ENCODE measurements at places on chromosomes 2 and 18.

DNA sequence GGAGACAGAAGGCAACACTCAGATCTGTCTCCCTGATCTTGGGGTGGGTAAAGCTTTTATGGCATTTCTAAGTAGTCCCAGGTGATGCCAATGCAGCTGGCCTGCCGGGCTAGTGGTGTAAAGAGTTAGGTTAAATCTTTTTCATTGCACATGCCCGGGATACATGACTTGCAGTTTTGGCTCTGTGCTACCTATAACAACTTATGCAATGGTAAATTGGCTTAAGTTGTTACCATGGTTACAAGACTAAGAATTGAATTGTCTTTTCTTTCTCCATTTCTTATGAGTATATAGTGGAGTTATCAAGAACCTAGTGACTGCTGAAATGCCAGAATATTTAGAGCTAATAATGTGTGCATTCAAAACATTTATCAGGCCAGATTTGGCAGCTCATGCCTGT, 5.3 kb upstream of the FAM110C start:
- no peak for DNase-seq

DNA sequence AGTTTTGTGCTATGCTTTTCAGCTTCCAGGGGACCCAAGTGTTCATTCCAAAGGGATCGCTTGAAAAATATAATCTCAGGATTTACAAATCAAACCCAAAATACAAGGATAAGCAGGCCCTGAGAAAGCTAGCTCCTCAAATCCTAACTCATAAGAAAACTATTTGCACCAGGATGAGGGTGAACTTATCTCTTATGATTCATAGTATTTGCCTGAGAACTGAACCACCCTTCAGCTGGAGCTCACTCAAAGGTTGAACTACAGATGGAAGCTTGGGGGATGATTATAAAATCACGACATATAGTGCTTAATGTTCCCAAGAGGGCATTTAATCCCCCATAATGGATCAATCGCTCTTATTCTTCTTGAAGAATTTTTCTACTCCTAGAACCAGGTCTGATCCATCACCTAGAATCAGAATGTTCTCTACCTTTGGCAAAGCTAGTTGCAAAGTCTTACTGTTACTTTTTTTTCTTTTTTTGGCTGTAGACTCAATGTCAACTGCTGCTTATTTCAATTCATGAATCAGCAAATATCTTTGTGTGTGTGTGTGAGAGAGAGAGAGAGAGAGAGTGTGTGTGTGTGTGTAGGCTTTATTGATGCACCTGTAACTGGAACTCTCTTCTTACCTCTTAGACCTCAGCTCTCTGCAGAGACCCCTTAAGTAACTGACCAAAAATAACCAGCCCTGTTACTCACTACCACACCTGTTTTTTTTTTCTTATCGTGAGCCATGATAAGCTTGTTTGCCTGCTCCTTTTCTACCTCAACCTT, 44.8 kb downstream of the ARL4C start:
- DNase-seq: no peak

- DNase-seq: no peak
Measured at GRCh38 chr2:2326068-2327040, 4.7 kb downstream of the MYT1L start.

GRCh38 chr2:158253170-158253569, 151.5 kb downstream of the UPP2 start:
- DNase-seq: no peak

- DNase-seq: no peak
Measured at GRCh38 chr2:98137196-98137595, 50.2 kb downstream of the VWA3B start.

DNA sequence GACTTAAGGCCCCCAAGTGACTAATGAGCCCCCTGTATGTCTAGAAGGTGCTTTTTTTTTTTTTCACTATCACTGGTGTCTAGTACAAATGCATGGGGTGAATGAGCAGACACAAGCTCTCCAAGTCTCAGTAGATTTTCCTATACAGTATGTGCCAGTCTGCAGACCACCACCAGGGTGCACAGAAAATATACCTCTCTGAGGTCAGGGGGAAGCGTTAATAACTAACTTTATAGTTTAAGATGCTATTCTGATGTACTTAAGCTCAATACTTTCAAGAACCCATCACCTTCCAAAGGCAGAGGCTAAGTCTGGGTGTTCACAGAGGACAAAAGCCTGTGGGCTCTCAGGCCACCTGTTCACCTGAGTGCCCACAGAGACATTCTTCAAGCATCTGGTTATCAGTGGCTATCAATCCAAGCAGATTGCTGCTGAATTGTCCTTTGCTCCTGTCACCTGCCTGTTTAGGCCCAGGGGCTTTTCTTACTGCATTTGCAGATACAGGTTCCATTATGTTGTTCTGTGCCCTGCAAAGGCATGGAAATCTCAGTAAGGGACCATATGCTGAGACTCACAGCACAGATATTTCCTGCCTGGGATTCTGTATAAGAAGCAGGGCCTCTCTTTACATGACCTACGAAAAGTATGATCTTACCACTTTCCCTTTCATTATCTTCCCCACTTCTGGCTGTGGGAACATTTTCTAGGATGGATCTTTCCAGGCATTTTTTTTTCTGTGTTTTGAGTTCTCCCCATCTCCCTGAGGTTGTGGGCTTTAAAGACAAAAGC, 534.6 kb downstream of the TNS1 start:
- no peak for DNase-seq

DNA sequence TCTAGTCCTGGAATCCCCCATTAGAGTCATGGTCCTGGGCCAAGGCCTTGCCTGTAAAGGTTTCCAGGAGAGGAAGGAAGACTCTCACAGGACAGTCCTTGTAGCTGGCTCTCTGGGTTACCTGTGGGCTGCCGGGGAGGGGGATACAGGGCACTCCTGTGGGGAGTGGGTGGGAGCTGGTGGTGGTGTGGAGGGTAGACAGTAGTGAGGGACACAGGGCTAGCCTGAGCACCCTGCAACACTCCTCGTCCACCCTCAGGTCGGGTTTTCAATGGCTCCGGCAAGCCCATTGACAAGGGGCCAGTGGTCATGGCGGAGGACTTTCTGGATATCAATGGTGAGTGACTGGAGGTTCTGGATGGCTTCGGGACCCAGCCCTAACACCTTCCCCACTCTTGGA, 19.7 kb upstream of the ANKRD53 start:
- no peak for DNase-seq

DNA sequence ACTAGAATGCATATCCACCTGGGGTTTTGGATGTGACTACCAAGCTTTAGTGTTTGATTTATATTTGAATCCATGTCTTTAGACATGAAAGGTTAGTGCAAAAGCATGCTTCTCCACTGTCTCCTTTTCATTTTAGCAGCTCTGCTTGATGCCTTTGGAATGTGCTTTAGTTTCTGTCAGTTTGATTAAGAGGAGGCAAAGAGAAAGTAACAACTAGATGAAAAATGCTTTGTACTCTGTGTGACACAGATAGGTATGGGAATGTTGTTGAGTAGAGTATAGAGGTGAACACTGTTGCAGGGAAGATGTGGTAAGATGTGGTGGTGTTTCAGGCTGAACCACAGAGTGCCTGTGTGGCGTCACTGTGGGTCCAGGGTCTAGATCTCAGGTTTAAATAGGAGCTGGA, 19.8 kb downstream of the PIK3C3 start:
- no peak for DNase-seq

DNA sequence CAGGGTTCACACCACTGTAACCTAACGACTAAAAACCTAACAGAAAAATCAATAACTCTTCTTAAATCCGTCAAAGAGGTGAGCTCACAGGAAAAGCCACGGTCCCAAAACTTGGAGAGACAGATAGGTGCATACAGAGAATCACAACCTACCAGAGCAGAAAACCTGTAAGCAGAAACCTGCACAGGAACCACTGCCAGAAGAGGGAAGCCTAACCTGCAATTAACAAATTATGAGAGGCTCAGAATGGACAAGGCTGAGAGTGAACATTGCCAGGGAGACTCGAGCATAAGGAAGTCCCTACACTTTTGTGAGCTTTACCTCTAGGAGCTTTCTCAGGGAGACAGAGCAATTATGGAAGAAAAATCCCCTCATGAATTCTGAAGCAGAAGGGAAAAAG, 156.2 kb upstream of the NETO1 start:
- no peak for DNase-seq

DNA sequence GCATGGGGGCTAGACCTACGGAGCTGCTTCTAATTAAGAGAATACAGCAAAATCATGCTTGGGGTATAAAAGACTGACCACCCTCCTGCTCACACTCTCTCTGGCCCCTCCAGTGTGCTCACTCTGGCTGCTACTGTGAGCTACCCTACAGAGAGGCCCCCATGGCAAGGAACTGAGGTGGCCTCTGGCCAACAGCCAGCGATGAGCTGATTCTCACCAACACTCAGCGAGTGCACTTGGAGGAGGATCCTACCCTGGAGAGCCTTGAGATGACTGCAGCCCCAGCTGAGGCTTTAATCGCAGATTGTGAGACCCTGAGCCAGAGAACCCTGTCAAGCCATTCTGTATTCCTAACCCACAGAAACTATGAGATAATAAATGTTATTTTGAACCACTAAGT, 88.2 kb downstream of the GFPT1 start:
- no peak for DNase-seq

GRCh38 chr2:127105656-127106456, 1.1 kb downstream of the BIN1 start:
- no peak for DNase-seq

- no peak for DNase-seq
Measured at GRCh38 chr2:189287982-189288521, 108.5 kb upstream of the COL5A2 start.

DNA sequence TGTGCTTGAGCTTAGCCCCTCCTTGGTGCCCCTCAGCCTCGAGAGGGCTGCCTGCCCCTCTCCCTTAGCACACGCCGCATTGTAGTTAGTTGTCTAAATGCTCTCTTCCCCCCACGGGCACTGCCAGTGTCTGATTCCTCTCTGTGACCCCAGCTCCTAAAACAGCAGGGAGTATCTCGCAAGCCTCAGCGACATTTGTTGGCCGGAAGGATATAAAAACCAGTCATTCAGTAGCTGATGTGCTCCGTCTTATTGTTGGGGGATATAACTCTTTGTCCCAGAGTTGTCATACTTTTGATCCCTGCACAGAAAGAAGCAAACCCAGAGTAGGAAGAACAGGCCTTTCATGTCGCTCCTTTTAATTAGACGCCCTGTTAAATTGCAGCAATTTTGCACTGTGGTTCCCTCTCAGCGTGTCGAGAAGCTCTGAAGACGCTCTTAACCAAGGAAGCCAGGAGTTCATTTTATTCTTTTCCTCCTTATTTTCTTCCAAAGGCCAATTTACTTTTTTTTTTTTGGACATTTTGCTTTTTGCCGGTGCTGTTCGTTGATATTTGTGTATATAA, 201.8 kb downstream of the KLHL29 start:
- DNase-seq: no peak

- DNase-seq: no peak
Measured at GRCh38 chr2:68789603-68790002, 55.0 kb downstream of the ARHGAP25 start.

- DNase-seq: no peak
Measured at GRCh38 chr2:213251618-213252017, 32.6 kb upstream of the SPAG16 start.

GRCh38 chr2:106857882-106858478, 28.0 kb downstream of the ST6GAL2 start:
- DNase-seq: no peak

DNA sequence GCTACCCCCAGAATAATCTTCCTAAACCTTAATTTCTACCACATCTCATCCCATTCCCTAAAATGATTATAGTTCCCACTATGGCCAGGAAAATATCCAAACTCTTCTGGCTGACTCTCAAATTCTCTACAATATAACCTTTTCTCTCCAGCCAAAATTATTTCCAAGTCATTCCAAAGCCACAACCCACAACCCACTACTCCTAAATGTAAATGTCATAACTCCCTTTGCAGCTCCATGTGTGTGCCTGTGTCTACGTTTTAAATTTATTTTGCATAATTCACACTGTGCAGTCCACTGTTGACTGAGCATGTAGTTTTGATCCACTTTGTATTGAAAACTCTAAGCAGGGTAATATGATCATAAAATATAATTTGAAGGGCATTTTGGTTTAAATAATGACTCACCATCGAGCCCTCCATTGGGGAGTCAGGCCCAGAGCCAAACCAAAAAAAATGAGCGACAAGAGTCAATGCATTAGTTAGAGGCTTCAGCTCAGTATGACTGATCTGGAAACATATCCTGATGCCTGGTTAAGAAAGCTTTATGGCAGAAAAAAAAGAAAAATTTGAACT, 171.0 kb downstream of the AFF3 start:
- no peak for DNase-seq

GRCh38 chr2:195543902-195544894, 112.8 kb upstream of the SLC39A10 start:
- DNase-seq: no peak

DNA sequence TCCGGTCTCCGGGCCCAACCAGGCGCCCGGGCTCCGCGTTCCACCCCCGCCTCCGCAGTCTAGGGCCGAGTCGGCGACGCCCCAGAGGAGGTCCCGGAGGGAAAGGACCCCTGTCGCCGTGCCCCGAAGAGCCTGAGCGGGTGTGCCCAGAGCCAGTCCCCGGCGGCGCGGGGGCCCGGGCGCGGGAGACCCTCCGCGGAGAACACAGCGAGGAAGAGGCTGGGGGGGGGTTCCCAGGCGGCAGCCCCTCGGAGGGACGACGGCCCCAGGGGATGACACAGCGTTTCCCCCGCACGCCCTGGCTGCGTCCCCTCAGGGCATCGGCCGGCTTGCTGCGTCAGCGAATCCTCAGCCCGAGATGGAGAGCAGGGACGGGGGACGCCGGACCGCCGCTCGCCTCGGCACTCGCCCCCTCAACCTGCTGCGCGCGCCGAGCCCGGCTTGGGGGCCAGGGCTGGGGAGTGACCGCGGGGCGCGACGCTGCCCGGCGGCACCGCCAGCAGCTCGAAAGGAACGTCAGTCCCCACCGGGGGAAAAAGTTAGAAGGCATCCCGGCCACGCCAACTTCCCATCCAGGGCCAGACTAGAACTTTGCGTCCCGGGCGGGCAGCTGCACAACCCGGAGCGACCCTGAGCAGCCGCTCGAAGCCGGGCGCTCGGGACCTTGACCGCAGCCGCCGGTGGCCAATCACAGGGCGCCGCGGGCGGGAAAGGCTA, 711 bp downstream of the SFXN5 start:
- DNase-seq: peak; percentile 43

DNA sequence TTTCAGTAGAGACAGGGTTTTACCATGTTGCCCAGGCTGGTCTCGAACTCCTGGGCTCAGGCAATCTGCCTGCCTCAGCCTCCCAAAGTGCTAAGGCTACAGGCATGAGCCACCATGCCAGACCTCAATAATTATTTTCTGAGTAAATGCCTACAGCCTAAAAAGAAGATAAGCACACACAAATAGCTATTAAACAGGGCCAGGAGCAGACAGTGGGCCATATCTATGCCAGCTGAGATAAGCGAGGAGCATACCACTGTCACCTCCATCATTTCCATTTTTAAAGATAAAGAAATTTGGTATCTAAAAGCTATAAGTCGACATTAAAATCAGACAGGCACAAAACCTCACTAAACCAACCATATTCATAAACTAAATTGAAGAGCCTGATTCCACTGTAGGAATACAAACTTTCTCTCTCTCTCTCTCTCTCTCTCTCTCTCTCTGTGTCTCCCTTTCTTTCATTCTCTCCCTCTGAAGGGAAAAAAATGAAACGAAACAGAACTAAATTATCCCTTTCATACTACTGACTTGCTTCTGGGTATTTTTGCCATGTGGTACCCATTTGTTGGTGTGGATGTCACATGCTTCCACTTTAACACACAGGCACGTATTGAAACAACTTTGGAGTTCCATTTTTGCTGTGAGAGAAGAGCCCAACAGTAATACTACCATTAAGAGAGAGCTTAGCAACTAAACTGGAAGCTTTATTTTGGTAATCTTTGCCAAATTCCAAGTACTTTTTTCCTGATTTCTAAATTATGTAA, 51.0 kb downstream of the FARSB start:
- no peak for DNase-seq

Measured in activated CD4-positive, alpha-beta T cell treated with anti-CD3 and anti-CD28 coated beads for 24 hours (primary cell).